ENCODE measurements at places on chromosomes 5 and 9. TPM values are rescaled to one million over a fixed set of nuclear protein-coding genes. Genes with fewer than 3 reads are reported as not detected.

DNA sequence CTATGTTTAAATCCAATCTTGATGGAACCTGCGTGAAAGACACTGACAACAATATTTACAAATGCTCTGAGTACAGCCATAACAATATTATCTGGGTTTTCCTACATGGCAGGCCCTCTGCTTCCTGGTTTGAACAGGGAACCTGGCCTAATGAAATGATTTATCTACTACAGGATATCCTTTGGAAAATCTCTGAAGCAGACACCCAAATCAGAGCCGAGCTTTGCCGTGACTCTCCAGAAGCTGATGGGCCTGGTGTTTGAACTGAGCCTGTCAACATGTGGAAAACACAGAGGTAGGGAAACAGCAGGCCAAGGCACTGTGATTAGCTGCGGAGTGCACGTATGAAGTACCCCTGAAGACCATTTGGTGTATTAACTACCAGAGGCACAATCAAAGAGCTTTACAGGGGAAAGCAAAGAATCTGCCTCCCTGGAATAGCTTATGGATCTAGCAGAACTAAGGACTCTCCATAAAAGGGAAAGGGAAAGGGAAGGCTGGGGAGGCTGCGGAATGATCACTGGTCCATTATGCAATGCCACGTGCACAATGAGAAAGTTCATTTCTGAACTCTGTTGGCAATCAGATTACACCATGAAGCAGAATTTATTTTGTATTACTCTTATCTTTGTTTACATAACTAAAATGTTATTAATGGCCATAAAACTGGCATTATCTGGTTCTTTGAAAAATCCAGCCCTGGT, 321.9 kb downstream of the EBF1 start:
- DNase-seq = peak; percentile 49

GRCh38 chr9:106707738-106708474, 155.1 kb upstream of the ZNF462 start:
- no peak for DNase-seq

DNA sequence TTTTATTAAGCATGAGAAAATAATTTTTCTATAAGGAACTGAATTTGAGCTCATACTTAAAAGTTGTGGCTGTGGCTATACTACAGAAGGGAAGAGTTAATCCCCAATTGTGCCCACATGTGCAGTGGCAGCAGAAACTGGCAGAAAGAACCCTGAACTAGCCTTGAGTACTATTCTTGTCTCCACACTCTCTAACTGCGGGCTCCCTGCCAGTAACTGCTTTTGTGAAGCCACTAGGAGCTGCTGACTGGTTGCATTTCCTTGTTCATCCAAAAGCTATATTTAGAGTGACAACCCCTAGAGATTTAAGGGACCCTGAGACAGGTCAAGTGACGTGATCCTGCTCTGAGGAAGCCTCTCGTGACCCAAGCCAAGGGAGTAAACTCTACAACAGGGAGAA, 238.6 kb downstream of the ELAVL2 start:
- peak; percentile 31 for DNase-seq

- no peak for DNase-seq
These were observed 38.3 kb downstream of the MOCS2 start for GRCh38 chr5:53071298-53071697.

- no peak for DNase-seq
These were observed 184.5 kb downstream of the PDZD2 start for GRCh38 chr5:31823472-31823871.

- DNase-seq = peak; percentile 28
These were observed 820 bp upstream of the NFX1 start for GRCh38 chr9:33289496-33289895.

- no peak for DNase-seq
These were observed 240.3 kb downstream of the CACNA1B start for GRCh38 chr9:138117836-138118235.

- no peak for DNase-seq
These were observed 38.0 kb upstream of the TCERG1 start for GRCh38 chr5:146409054-146409671.

- DNase-seq = peak; percentile 32
These were observed 1201.4 kb upstream of the C9orf72 start for GRCh38 chr9:28774433-28775235.

- DNase-seq = no peak
These were observed 116.1 kb upstream of the CXCL14 start for GRCh38 chr5:135694906-135695305.

DNA sequence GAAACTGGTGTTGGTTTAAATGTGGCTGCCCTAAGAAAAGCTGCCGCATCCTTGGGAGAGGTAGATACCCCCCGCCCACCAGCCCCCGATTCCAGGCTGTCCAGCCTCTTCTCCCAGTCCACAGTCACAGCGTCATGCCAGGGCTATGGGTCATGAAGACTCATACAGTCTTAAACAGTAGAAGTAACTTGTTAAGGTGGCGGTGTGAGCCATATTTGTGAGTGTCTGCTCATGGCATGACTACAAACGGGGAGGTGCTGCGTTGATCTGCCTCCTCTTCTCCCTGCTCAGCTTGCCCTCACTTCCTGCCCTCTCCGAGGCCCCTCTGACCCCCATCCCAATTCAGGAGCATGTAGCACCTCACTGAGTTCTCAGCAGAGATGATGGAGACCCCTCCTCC, 20.8 kb downstream of the FGD3 start:
- DNase-seq = no peak

DNA sequence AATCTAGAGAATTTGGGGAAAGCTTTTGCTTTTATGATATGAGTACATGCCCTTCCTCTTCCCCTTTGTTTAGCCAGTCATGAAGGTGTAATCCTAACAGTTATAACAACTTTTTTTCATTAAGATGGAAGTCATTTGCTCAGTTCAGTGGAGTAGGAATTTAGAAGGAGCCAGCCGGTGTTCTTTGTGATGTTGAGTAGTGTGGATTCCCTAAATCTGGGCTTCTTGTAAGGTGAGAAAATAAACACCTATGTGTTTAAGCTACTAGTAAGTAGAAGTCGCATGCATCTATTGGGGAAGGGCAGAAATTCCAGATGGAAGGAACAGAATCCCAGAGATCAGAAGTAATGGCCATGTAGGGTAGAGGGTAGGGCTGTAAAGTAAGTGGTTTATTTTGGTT, 13.6 kb upstream of the CNTLN start:
- no peak for DNase-seq

- peak; percentile 76 for DNase-seq
These were observed 42.6 kb downstream of the LPAR1 start for GRCh38 chr9:110995420-110996340.

DNA sequence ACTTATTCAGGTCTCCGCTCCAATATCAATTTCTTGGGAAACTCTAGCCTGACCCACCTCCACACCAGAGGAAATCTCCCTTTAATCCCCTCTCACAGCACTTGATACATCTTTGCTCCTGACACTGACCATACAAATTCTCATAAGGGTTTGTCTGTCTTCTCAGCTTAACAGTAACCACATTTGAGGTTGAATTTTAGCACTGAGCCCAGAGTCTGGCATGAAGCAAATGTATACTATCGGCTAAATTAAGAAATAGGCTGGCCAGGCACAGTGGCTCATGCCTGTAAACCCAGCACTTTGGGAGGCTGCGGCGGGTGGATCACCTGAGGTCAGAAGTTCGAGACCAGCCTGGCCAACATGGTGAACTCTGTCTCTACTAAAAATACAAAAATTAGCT, 9.7 kb downstream of the CDK5RAP2 start:
- no peak for DNase-seq

DNA sequence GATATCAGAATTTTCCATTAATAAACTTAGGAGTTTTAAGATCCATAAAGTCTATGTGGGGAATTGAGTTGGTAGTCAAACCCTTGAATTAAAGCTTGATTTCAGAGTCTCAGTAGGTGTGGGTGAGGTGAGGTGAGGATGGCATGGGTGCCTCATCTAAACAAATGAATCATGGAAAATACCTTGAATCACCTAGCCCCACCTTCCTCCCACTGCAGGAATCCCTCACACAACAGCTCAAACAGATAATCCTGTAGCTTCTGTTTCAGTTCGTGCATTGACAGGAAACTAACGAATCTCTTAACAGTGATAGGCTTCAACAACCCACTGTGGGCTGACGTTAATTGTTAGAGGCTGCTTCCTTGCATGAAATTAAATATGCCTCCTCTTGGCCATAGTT, 185.0 kb downstream of the SREK1 start:
- no peak for DNase-seq

STPG3 gene
- total RNA-seq = not detected

DENND1A gene
- total RNA-seq = 29.8 TPM

TEX48 gene
- not detected for total RNA-seq

COL23A1 gene
- total RNA-seq = 4.4 TPM

FRRS1L gene
- 1.2 TPM for total RNA-seq

TLX3 gene
- total RNA-seq = not detected

LIX1 gene
- 0.11 TPM for total RNA-seq

GPR21 gene
- 6.1 TPM for total RNA-seq

All from lung (tissue), 17 donors.